ENCODE measurements at places on chromosomes 1 and 21.

DNA sequence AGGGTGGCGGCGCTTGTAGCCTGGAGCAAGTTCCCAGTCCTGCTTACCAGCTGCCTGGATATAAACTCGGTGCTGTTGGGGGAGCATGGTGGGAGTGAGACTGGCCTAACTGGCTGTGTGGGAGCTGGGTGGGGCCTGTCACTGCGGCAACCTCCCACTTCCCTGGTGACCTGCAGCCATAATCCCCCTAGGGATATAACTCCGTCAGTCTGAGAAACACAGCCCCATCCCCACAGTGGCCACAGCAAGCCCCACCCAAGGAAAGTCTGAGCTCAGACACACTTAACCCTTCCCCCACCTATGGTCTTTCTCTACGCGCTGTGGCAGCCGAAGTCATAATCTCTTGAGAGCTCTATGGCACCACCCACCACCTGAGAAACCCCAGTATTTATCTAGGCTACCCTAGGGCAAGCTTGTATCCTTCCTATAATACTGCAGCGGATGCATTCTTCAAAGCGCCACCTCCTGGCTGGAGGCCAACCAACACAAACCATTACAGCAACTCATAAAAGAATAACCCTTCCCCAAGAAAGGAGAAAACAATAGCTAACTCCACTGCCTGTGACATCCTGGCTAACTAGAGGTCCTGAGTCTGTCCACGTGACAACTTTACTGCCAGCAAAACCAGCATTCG lies 57.4 kb downstream of the ZNF648 start:
- DNase-seq = no peak

- no peak for DNase-seq
Observed at GRCh38 chr1:27885114-27885528, 12.8 kb downstream of the THEMIS2 start.

GRCh38 chr1:54249819-54250435 lies 50.0 kb downstream of the MRPL37 start:
- no peak for DNase-seq

GRCh38 chr1:116382321-116382720 lies 9.3 kb downstream of the ATP1A1 start:
- no peak for DNase-seq

GRCh38 chr1:28147264-28148094 lies 29.0 kb downstream of the PTAFR start:
- DNase-seq = no peak

Data from GM10248 (cell line).